Activated naive CD4-positive, alpha-beta T cell treated with anti-CD3 and anti-CD28 coated beads, Interleukin-2, amount 50 U/mL, for 72 hours (primary cell): ENCODE measurements at places on chromosomes 7 and 10. TPM values are rescaled to one million over a fixed set of nuclear protein-coding genes. Genes with fewer than 3 reads are reported as not detected.

Gene AS3MT
- not detected for total RNA-seq

Gene WNT2
- total RNA-seq: not detected

Gene SFRP4
- total RNA-seq: not detected

Gene CDC14C
- total RNA-seq: not detected

Gene AKR1C8
- total RNA-seq: 0.58 TPM

Gene NPY4R2
- not detected for total RNA-seq

Gene CLRN3
- not detected for total RNA-seq
